Left kidney (tissue), 8 donors: ENCODE measurements at places on chromosomes 2 and 18.

DNA sequence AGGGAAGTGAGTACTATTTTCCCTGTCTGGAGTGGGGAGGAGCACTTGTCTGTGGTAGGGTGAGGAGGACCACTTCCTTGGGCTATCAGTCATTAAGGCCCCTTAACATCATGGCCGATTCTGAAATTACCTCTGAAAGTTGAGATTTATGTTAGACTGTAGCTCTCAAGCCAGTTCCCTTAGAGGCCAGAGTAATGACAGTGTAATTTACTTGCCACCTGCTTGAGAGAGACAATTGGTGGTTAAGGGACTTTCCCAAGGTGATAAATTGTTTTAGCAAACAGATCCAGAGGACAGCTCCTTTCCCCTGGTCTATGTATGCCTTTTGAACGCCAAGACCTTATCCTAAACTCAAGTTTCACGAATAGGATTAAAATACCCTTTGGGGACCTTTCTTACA is 56.1 kb downstream of the NEDD4L start:
- DNase-seq: no peak

DNA sequence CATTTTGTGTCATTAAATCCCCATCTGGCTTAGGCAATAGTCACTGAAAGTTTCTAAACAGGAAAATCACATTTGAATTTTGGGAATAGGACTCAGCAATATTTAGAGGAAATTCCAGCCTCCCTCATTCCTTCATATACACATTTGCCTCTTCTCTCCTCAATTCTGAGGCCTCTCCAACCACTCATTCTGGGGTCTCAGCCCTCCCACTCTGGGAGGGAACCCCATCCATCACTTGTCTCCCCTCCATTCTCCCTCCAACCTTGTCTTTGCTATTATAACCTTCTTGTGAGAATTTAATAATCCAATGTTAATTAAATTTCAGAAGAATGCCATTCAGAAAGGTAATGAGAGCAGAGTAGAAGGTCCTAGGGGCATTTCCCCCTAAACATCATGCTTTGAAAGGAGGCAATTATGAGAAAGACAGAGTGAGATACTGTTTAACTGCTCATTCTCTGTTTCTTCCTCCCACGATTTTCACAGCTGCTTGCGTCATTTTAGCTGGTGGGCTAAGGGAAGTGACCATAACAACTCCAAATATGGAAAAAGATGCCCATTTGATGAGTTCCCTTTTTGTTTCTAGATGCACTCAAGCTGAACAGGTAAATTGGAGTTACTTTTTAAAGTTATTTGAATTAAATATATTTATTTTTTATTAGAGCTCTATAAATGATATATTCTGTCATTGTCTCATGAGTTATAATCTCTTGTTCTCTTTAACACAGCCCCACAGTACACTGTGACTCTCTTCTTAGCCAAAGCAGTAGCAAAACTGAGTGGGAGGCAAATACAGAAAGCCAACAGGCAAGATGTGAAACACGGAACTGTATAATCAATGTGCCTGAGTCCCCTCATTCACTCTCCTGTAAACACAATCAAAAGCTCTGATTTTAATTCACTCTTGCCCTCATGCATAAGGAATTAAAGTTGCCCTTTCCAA is 135.1 kb downstream of the DLGAP1 start:
- DNase-seq: peak; percentile 67

DNA sequence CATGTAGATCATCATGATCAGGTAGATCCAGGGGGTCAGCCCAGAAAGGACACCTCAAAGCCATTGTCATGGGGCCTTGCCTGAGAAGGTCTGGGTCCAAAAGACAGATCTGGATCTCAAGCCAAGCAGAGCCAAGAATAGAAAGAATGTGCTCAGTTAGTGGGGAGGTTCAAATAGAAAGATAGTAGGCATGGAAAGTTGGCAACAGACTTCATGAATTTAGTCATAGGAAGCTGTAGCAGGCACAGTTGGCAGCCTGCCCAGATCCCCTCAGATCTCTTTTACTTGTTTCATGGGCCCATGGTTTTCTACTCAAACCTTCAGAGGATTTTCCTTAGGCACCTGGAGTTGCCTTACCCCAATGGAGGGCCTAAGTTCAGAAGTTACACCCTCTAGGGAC is 767.0 kb downstream of the SLC4A3 start:
- no peak for DNase-seq

- DNase-seq: no peak
Observed at GRCh38 chr2:241555711-241556110, 2.8 kb upstream of the BOK start.

GRCh38 chr2:240257940-240258580 is 117.6 kb upstream of the OTOS start:
- no peak for DNase-seq

- DNase-seq: no peak
Observed at GRCh38 chr18:63260380-63260754, 59.2 kb downstream of the BCL2 start.
